Dermis blood vessel endothelial cell (primary cell): ENCODE measurements at places on chromosomes 16 and 17. TPM values are rescaled to one million over a fixed set of nuclear protein-coding genes. Genes with fewer than 3 reads are reported as not detected.

GRCh38 chr16:16972831-16973230 lies 497.9 kb downstream of the XYLT1 start:
- DNase-seq, result no peak

- no peak for DNase-seq
Observed at GRCh38 chr17:61458421-61459141, 6.4 kb downstream of the TBX4 start.

GRCh38 chr17:81656118-81656743 lies at the start of gene PDE6G:
TSS of gene PDE6G (minus strand) at chr17:81656542. CDS start at chr17:81653305, 3,237 bp downstream.
- no peak for DNase-seq

GRCh38 chr16:87958632-87959031 lies 7.4 kb downstream of the BANP start:
- no peak for DNase-seq

- DNase-seq, result peak; percentile 75
Observed at GRCh38 chr16:75789237-75789636, 62.9 kb upstream of the CPHXL start.

DNA sequence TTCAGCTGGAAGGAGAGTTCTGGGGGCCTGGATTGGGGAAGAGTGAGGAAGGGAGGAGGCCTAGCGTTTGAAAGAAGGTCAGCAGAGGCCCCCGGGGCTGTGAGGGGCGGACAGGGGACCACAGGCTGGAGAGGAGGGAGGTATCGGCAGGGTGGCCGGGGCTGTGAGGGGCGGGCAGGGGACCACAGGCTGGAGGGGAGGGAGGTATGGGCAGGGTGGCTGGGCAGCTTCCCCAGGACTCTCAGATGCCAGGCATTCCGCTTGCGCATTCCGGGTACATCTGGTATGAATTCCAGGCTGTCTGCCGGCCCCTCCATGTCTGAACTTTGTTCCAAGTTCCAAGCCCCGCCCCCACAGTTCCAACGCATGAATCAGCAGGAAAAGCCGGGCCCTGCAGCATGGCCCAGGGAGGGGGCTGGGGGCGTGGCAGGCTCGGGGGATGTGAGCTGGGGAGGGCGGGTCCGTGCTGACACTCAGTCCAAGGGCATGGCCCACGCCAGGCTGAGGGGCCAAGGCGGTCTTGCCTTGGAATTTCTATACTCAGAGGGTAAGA lies 4.3 kb upstream of the TLCD2 start:
- peak; percentile 98 for DNase-seq

GRCh38 chr16:81279392-81279791 lies 35.4 kb upstream of the GAN start:
- peak; percentile 88 for DNase-seq

DNA sequence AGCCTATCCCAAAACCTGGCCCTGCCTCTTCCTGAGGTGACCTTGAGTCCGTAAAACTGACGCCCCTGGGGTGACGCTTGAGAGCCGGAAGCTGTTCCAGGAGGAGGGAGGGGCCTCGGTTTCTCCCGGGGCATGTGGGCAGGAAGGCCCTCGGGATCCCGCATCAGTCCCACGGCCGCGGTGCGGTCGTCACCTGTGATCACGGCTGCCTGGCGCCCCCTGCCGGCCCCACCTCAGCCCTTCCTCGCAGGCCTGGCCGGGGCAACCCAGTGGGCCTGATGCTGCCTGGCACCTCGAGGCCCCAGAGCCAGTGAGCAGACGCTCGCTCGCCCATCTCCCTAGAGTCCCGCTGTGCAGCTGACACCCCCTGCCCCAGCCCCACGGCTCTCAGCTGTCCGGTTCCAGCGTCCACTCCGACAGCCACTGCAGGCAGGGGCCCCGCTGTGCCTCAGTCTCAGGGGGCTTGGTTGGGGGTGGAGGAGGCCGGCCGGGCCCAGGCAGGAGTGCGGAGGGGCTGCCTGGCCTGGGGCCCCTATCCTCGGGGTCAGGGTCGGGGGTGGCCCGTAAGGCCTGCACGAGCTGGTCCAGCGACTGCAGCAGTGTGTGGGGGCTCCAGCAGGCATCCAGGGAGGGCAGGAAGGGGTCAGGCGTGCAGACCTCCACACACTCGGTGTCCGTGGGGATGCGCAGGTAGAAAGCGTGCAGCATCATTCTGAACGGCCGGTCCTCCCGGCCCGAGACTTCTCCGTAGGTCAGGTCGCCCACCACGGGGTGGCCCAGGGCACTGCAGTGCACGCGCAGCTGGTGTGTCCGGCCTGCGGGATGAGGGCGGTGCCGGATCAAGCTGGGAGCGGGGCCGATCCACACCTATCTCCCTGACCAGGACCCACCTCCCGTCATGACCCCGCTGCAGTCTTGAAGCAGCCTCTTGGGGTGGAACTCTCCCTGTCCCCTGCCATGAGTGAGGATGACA lies 2.3 kb downstream of the RPUSD1 start:
- DNase-seq, result peak; percentile 73

DNA sequence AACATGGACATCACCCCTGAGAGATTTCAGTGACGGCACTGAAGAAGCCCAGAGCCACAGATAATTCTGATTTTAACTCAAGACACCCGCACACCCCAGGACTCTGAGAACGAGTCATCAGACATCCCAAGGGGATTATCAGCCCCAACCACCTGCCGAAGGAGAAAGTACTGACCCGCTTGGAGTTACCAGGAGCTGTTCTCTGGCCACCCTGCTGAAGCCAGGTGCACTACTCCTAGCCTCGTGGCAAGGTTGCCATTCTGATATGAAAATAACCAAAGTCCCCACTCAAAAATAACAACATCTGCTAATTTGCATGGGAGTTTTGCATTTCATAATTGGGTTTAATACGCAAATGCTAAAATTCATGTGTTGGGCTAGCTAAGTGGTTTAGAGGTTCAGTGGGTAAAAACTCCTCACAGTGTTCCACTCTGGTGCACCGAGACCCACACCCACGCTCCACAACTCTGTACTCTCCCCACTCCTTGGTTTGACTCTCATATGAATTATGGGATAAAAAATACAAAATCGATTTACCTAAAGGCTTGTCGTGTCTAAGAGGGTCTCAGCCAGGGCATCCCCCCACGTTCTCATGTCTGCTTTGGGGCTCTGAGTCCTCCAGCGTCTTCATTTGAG lies 143.0 kb upstream of the NOL11 start:
- no peak for DNase-seq

DNA sequence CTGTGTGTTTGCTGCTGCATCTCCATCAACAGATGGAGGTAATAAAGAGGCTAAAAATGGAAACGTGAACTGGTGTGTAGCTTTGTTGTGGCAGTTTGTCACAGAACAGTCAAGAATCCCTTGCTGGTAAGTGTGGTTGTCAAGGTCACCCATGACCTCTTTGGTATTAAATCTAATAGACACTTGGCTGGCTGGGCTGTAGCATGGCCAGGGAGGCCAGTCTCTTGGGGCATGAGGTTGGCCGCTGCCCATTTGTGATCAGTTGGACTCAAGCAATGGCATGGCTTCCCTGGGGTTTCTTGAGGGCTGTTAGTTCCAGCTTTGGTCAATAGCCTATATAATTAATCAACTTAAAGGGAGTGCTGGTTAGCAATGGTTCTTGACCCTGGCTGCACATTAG lies 14.8 kb upstream of the HS3ST2 start:
- DNase-seq, result no peak

- no peak for DNase-seq
Observed at GRCh38 chr17:1244606-1245012, 25.6 kb upstream of the BHLHA9 start.

DNA sequence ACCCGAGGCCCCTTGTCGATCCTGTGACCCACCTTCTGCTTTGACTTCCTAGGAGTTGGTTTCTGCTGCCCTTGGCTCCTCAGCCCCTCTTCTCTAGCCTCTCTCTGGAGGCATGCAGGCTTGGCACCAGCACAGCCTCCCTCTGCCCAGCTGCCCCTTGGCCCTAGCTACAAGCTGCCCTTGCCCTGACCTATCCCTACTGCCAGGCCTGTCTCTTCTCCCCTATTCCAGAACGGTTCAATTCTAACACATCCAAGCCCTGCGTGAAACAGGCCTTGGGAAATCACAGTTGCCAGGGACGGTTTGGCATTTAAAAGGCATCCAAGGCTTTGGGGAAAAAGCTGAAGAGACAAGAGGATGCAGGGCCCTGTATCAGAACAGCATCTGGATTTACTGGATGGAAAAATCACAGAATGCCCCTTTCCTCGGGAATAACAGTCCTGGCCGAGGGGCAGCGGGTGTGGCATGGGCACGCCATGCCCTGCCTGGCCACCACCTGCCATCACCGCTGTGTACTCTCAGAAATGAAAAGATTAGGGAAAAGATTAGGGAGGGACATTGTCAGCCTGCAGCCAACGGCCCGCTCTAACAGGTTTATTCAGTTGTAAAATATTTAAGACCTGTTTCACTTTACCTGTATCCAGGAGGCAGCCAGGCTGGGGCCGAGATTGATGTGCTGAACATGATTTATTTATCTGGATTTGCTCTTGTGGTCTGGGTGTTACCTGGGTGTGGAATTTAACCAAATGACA lies 15.8 kb downstream of the RAI1 start:
- no peak for DNase-seq

The NEUROD2 gene
- total RNA-seq, result not detected in 2 replicates

The METRNL gene
- total RNA-seq, result 80.6 and 85.3 TPM in 2 replicates

The DGKE gene
- 13.0 and 17.9 TPM in 2 replicates for total RNA-seq

The NOG gene
- total RNA-seq, result 0.23 and 1.2 TPM in 2 replicates
